Nucleus accumbens (tissue), 56 donors: ENCODE measurements at places on chromosomes 6 and 20.

- no peak for DNase-seq
Measured at GRCh38 chr6:17303444-17303843, 22.3 kb downstream of the RBM24 start.

DNA sequence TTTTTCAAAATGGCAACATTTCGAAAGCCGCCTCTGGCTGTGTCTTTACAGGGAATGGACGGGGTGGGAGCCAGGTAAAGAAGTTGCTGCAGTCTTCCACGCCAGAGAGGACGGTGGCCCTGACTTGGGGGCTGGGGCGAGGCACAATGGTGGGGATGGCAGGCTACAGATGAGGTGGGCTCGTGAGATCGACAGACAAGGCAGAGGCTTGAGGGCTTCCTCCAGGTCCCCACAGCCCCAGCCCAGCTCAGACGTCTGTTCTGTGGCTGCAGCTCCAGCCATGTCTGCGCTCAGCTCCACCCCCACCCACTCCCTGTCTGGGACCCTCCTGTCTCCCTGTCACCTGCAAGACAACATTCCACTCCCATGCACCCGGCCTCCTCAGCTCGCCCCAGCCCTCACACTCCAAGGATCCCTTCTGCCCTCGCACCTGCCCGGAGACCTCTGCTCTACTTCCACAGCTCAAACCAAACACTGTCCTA, 7.4 kb upstream of the C20orf144 start:
- no peak for DNase-seq

GRCh38 chr6:52494298-52495072, 74.3 kb downstream of the EFHC1 start:
- DNase-seq: no peak

GRCh38 chr20:41176711-41177552, 39.6 kb downstream of the PLCG1 start:
- DNase-seq: no peak

DNA sequence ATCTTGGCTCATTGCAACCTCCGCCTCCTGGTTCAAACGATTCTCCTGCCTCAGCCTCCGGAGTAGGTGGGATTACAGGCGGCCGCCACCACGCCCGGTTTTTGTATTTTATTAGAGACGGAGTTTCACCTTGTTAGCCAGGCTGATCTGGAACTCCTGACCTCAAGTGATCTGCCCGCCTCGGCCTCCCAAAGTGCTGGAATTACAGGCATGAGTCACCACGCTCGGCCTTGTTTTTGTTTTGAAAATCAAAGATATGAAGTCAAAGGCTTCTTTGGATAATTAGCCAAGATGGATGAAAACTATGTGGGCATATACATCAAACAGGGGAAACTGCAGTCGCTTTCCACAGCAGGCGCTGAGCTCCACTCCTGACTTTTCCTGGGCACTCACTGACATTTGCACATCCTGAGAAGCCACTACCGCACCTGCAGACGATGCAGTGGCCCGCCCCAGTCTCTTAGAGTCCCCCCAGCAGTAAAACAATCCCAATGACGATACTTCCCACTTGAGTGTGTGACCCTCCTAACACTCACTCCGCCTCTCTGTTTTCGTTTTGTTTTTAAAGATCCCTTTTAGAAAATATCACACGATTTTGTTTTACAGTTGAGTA, 44.1 kb downstream of the GJA1 start:
- DNase-seq: no peak

DNA sequence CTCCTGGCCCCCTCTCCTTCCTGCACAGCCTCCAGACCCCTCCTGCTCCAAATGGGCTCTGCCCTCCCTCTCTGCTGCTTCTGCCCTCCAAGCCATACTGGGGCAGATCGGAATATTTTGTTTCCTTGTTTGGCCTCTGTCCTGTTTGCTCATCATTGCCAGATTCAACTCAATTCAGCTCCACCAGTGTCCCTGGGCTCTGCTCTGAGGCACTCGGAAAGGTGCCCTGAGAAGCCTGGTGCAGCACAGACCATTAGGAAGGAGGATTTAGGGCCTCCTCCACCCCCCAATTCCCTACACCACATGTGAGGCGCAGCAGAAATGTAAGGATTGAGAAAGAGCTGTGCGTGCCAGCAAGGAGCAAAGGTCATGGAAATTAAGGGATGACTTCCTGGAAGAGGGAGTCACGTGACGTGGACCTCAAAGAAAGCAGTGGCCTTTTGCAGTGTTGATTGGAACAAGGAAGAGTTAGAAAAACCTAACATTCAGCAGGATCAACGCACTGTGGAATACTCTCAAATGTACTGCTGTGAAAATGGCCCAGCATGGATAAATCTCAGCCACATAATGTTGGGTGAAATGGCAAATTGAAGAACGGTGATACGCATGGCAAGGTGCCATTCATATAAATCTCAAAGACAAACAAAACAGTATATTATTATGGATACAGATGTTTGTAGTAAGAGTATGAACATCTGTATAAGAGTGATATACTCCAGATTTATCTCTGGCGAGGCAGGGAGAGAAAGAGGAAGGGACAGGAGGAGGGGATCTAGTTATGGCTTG, 229.5 kb upstream of the RNF24 start:
- no peak for DNase-seq

DNA sequence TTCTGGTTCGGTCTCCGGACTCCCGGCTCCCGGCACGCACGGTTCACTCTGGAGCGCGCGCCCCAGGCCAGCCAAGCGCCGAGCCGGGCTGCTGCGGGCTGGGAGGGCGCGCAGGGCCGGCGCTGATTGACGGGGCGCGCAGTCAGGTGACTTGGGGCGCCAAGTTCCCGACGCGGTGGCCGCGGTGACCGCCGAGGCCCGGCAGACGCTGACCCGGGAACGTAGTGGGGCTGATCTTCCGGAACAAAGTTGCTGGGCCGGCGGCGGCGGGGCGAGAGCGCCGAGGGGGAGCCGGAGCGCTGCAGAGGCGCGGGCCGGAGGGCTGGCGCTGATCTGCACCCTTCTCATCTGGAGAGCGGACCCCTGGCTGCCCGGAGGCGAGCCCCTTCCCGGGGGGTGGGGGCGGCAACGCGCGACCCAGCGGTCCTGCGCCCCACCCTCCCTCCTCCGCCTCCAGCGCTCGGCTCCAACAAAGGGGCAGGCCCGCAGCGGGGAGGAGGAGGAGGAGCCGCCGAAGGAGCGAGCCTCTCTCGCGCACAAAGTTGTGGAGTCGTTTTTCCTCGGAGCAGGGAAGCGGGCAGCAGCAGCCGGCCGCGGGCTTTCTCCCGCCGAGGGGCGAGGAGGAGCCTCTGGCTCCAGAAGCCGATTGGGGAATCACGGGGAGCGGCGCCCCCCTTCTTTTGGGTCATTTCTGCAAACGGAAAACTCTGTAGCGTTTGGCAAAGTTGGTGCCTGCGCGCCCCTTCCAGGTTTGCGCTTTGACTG, at the start of gene UTRN:
Gene UTRN (plus strand): TSS at position 553 of the 765 bp plus-strand sequence. CDS start 6,494 bp downstream, outside the sequence.
- DNase-seq: peak; percentile 52

GRCh38 chr6:4253604-4254231, 118.3 kb upstream of the ECI2 start:
- no peak for DNase-seq

DNA sequence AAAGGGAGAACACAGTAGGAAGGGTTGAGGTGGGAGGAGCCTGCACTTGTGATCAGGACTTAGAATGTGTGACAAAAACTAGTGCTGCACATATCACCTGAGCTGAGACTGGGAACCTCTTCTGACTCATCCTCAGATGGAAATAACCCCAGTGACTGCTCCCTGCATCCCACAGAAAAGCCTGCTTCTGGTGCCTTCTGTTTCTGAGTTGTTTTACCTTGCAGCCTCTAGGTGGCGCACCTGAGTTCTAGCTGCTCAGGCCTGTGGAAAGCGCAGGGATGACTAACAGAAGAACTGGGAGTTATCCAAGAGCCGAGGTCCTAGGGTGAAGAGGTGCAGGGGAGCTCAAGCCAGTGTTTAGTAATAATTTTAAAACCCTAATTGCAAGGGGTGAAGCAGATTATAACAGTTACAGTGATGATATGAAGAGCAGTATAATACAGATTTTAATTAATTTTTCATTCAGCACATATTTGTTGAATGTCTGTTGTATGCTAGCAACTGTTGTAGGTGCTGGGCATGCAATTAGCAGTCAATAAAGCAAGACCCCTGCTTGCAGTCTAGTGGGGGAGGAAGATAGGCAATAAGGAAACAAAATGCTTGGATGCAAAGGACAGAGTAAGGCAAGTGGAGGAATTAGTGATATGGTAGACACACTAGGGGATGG, 302.5 kb downstream of the DHX35 start:
- peak; percentile 3 for DNase-seq

DNA sequence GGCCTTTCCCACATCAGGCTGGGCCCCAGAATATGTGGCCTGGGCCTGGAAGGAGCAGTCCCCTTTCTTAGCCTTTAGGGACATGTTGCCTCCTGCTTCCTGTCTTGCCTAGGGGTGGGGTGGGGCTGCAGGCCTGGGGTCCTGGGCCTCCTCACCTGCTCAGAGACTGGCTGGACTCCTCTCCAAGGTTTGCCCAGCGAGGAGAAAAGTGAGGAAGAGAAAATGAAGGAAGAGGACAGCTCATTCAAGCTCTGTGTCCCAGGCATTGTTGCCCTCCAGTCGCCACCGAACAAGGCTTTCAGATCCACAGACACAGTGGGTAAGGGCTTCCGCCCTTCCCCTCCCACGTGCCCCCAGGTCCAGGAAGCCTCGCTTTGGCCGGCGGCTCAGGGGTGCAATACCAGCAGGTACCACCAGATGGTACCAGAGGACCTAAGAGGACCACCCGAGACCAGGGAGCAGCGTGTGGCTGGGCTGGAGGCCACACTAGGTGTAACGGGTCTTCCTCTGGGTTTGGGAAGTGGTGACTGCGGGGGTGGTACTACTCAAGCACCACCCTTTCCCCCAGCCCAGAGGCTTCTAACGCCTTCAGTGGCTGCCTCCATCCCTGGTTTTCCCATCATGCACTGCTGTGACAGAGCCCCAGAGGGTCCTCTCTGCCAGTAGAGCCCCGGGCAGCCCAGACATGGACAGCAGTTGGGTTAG, 5.5 kb upstream of the BAK1 start:
- peak; percentile 56 for DNase-seq

DNA sequence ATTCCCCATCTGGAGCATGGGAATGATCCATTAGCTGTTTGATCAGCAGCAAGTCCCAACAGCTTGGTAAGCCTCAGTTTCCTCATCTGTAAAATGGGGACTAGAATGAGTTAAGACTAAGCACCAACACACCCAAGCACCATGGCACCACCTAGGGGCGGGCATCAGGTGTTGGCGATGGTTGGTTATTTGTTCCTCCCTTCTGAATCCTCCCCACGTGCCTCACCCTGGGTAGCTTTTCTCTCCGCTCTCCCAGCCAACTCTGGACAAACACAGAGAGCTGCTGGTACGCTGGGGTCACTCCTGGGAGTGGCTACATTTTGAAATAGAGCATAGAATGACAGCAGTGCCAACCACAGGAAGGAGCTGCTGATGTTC, 13.3 kb upstream of the ITPR3 start:
- DNase-seq: no peak

GRCh38 chr20:34475979-34476736, 40.1 kb upstream of the DYNLRB1 start:
- DNase-seq: peak; percentile 68

DNA sequence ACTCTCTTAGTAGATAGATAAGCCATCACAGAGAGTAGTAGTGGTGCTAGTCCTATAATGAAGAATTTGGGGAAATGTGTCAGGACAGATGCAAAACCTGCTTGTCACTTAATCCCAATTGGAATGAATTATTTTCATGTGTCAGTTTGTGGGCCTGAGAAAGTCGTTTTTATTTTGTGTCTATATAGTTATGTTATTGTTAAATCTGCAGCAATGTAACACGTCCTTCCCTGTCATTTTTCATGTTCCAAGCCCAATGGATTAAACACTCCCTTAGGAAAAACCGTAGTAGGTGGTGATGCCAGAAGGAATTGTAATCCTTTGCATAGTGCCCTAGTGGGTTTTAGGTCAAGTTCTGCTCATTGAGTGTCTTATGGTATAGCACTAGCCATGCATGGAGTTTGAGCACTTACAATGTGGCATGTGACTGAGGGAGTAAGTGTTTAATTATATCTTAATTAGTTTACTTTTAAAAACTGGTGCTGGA, 105.9 kb upstream of the PRSS16 start:
- DNase-seq: no peak

DNA sequence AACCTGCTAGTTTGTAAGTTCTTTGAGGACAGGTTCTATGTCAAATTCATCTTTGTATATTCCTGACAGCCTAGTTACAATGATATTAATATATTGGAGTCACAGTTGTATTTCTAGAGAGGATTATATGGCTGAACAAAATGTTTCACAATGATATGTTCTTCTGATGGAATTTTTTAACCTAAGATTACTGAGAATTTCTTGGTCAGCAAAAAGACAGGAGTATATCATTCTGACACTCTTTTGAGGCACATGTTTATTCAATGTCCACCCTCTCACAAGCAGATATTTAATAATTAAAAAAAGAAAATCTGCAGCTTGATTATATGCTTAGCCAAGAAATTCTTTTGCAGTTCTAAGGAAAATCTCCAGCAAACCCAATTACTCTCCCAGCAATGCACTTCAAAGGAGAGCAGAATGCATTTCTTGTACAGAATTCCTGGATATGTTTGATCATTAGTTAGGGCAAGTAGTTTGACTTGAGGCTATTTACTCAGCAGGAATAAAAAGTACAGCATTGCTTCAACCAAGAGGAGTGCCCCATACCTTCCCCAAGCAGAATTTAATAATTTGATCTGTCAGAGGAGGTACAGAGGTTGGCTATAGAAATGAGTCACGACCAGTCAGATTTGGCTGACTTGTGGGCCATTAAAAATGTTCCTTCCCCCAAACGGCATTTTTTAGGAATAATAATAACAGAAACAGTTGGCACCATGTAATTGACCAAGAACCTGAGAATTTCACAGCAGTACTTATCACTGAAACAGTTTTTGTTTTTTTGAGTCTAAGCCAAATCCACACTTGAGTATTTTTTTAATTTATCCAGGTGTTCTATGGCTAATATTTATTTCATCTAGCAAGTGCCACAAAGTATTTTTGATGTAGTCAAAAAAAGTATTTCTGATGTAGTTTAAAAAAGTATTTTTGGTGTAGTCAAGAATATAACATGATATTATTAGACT, 508.1 kb upstream of the FLRT3 start:
- DNase-seq: no peak

GRCh38 chr6:98137391-98137790, 697.0 kb upstream of the POU3F2 start:
- no peak for DNase-seq

GRCh38 chr6:3617192-3617631, 134.3 kb downstream of the PXDC1 start:
- DNase-seq: no peak

GRCh38 chr6:1609648-1610496, at the start of gene FOXC1:
FOXC1 (plus strand) TSS chr6:1609915; CDS start chr6:1610446, 531 bp downstream.
- DNase-seq: no peak

DNA sequence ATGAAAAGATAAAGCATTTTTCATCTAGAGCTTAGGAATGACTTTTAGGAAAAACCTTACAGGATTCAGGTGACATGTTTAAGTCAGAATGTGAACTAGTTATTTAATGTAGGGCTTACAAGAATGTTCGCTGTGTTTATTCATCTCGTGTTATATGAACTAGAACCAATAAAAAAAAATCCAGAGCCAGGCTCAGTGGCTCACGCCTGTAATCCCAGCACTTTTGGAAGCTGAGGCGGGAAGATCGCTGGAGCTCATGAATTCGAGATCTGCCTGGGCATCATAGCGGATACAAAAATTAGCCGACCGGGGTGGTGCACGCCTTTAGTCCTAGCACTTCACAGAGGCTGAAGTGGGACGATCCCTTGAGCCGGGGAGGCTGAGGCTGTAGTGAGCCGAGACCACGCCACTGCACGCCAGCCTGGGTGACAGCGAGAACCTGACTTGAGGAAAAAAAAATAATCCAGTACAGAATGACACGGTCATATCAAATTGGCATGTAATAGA, 46.3 kb downstream of the OR2B2 start:
- DNase-seq: no peak
